Dermis blood vessel endothelial cell (primary cell): ENCODE measurements at places on chromosomes 16 and 17.
A peak's percentile ranks its signal among the peaks of the same experiment; 100 is the strongest.

- DNase-seq: no peak
Measured at GRCh38 chr16:89764711-89765201, 43.4 kb downstream of the ZNF276 start.

DNA sequence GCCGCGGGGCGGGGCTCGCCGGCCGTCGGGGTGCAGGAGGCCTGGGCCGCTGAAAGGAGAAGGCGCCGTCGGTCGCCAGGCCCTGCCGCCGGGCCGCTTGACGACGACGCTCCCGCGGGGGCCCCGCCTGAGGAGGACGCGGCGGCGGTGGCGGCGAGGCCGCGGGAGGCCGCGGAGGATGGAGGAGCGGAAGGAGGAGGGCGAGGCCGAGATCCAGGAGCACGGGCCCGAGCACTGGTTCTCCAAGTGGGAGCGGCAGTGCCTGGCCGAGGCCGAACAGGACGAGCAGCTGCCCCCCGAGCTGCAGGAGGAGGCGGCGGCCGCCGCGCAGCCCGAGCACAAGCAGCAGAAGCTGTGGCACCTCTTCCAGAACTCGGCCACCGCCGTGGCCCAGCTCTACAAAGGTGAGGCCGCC, 430 bp downstream of the HAPSTR1 start:
- DNase-seq: peak; percentile 39

- DNase-seq: peak; percentile 71
Measured at GRCh38 chr16:19884611-19885450, at the start of gene GPRC5B. Gene GPRC5B (minus strand): TSS chr16:19884848. CDS start chr16:19872845, 12,003 bp downstream.

DNA sequence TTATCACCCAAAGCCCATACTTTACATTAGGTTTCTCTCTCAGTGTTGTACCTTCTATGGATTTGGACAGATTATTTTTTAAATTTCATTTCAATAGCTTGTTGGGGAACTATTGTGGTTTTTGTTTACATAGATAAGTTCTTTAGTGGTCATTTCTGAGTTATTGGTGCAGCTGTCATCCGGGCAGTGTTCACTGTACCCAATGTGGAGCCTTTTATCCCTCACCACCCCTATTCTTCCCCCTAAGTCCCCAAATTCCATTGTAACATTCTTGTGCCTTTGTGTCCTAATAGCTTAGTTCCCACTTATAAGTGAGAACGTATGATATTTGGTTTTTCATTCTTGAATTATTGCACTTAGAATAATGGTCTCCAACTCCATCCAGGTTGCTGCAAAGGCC, 57.5 kb downstream of the SLFN11 start:
- DNase-seq: no peak

DNA sequence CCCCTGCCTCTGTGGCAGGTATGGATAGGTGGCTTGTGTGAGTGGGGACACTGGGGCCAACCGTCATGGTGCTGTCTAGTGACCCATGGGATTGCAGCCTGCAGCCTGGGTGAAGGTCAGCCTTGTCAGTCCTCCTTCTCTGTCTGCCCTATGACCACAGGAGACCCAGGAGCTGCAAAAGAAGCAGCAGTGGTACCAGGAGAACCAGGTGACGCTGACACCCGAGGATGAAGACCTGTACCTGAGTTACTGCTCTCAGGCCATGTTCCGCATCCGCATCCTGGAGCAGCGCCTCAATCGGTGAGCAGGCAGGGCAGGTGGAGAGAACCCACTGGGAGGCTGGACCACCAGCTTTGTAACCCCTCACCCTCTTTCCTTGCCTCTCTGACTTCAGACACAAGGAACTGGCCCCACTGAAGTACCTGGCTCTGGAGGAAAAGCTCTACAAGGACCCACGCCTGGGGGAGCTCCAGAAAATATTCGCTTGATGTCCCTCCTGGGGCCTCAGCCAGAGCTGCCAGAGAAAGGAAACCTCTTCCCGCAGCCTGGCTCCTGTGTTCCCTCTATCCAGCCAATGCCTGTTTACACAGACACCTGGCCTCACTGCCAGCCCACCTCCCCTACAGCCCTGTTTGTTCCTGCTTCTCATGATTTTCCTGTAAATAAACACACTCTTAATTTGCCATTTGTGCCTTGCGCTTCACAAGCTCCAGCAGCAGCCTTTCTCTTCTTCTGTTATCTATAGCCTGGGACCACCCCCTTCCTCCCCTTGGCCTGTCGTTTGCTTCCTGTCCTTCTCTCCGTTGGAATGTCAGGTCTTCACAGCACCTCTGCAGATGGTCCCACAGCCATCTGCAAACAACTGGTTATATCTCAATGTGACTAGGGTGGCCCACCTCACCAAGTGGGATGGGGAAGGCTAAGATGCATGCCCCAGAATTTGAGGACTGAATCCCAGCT, 4.5 kb upstream of the KATNB1 start:
- DNase-seq: no peak

DNA sequence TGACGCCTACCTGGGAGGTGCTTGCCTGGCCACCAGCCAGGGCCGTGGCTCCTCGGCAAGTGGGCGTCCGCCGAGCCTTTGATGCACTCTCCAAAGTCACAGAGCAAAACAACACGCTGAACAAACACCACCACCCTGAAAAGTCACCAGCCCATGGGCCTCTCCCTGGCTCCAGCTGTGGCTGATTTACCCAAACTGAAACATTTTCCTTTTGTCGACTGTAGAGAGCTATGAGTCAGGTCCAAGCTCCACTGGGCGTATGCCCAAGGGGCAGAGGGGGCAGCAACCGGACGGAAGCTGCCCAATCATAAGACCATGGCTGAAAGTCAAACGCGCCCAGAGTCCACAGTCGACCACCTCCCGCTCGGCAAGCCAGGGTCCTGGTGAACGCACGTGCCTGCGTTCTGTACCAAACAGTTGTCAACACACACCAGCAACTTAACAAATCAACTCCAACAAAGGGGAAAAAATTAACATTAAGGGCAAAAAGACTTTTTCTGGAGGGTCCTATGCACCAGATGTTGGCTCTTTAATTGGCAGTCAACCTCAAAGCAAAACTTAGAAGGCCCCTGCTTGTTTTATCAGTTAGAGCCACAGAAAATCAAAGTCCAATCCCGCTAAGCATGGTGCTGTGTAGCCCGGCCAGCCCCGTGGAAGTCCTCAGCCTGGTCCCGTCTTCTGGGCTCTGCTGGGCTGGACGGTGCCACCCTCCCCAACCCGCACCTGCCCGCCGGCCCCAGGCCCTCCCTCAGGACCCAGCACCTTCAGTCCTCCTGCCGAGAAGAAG, 47.3 kb downstream of the TBC1D16 start:
- peak; percentile 80 for DNase-seq

DNA sequence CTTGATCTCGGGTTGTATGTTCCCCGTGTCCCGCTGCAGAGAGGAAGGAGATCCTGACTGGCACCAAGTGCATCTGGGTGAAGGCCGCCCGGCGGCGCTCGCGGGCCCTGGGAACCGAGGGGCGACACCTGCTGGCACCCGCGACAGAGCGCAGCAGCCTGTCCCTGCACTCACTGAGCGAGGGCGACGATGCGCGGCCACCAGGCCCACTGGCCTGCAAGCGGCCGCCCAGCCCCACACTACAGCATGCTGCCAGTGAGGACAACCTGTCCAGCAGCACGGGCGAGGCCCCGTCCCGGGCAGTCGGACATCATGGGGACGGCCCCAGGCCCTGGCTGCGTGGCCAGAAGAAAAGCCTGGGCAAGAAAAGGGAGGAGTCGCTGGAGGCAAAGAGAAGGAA, 7.5 kb downstream of the BTBD17 start:
- peak; percentile 71 for DNase-seq

GRCh38 chr17:56897646-56898424, 16.0 kb downstream of the TRIM25 start:
- DNase-seq: no peak

DNA sequence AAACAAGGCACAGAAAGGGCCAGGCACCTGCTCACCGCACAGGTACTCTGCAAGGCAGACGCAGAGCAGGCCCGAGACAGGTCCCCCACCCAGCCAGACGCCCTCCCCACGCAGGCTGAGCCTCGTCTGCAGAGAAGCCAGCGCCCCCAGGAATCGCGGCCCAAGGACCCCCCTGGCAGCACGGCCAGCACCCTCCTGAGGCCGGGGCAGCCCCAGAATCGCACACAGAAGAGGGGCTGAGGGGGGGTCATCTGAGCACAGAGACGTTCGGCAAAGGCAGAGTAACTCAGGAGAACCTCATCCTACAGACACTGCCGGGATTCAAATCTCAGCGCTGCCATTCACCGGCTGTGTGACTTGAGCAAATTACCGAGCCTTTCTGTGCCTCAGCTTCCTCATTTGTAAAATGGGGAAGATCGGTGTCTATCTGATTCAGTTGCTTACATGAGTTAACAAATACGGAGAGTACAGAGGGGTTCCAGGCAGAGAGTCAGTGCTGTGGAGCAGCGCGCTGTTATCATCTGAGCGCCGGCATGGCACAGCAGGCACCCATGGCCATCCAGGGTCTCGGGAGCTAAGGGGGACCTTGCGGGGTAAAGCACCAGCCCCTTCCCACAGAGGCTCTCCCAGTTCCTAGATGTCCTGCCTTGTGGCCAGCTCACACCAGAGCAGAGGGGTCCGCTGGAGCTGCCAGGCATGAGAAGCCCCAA, 10.4 kb downstream of the EMC6 start:
- no peak for DNase-seq
